NCI-H1930 (cell line): ENCODE measurements at places on chromosomes 6 and 20.

DNA sequence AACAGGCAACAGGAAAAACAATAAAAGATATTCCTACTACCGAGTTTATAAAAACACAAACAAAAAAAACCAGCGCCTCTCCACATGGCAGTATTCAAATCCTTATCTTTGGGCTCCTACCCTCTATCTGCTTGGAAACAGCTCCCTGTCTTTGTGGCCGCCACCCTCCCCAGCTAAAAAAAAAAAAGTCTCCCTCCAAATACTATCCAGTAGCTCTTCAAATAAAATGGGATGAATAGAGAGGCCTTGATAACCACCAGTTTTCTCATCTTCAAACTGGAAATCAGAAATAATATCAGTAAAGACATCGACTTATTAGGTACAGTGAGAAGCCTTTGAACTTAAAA is 96.2 kb downstream of the PSMG4 start:
- DNase-seq = no peak

GRCh38 chr6:163446549-163446948 is 32.0 kb downstream of the QKI start:
- no peak for DNase-seq

- DNase-seq = no peak
Measured at GRCh38 chr20:29301624-29302259, 1955.7 kb upstream of the DEFB115 start.

DNA sequence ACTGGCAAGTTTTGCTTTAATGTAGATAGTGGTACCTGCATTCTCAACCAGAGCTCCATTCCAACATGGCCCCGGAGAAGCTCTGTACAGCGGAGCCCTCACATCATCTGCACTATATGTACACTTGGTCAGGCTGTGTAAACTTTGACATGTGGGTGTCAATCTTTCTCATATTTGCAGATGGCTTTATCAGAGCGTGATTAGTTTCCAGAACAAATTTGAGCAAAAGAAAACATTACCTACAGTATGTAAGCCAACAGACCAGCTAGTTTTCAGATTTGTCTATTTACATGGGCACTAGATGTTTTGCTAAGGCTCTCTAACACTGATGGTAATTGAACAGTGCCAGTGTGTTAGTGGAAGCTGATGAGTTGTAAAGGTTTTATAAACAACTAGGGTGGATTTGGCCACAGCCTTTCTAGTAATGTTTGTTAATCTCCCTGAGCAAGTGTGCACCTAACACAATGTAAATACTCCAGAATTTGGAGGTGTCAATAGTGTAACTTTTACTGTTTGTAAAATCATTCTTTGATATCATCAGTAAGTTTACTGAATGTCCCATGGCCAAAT is 131.8 kb downstream of the FOXA2 start:
- DNase-seq = peak; percentile 61

GRCh38 chr6:6635291-6635690 is 46.8 kb downstream of the LY86 start:
- DNase-seq = no peak

DNA sequence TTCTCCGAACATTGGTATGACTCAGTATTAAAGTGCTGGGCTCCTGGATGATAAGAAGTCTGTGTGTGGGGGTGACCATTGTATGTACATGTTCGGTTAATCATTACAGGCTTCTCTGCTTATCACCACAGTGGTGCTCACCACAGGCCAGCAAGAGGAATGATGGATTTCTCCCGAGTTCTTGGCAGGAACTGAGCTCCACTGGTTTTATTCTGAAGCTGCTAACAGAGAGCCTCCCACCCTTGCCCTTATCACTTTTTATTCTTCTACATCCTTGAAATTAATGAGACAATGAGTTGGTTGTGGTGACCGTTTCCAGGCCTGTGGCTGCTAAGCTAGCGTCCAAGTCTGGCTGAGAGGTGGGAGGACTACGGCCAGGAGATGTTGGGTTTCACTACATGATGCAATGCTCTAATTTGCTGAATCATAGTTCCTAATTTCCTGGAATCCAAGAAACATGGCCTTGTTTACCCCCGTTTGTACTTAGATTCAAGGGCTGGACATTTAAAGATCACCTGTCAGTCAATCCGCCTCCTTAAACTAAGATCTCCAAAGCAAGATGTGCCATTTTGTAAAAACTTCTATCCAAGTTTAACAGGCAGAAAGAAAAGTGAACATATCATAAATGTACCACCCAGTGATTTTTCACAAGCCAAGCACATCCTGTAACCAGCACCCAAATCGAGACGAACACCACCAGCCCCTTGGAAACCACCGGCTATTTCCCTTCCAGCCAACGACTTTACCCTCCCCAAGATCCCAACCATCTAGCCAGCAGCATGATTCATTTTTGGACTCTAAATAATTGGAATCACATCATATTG is 172.5 kb downstream of the FOXA2 start:
- no peak for DNase-seq

DNA sequence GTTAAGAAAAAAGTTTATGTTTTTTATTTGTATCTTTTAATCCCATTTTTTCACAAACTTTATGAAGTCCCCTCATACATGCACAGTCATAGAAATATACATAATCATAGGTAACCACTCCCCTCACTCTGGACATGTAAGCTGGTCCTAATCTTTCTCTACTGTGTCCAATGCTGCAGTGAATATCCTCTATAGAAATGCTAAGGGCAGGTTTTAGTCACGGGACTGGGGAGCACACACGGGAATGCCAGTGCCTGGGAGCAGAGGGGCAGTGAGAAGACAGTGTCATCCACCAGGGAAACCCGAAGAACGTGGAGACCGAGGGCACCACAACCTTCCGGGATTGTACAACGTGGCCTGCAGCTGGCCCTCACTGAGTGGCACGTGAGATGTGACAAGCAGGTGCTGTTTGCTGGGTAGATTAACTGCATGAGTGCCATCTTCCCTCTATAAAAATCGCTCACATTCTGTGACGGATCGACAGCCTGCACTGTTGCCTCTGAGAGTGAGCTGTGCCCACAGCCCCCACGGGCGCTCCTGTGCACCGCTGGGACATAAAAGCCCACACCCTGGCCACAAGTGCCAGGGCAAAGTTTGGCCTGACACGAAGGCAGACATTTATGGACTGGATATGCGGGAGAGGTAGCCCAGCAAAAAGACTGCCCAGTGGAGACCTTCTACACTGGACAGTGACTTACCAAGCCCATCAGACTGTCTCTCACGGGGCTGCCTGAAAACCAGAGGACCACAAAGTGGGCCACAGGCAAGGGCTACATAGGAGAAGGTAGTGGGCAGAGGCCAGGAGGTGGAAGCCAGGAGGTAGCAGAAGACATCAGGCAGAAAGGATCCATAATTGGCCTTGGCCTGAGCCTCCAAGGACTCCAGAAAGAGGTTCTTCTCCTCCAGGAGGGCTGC is 63.2 kb downstream of the FGD2 start:
- DNase-seq = no peak

- peak; percentile 28 for DNase-seq
Measured at GRCh38 chr6:72580281-72580940, 41.5 kb upstream of the KCNQ5 start.

GRCh38 chr6:20705741-20706140 is 171.5 kb downstream of the CDKAL1 start:
- DNase-seq = peak; percentile 63

GRCh38 chr6:97586344-97586743 is 303.3 kb upstream of the MMS22L start:
- no peak for DNase-seq

- DNase-seq = no peak
Measured at GRCh38 chr20:33681728-33682353, 4.3 kb downstream of the E2F1 start.

DNA sequence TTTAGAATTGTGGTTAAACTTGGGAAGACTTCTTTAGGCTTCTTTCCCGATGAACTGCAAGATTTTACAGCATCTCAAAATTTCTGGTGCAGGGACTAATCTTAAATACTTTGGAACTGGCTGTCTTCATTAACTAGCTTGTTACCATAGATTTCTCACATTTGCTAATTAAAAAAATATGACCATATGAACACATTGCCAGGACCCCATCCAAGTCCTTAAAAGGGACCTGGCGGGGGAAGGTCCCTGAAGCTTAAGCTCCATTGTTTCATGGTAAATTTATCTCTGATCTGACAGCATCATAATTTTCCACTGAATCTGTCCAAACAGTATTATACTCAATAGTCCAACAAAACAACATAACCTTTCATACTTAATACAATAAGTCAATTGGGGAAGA is 517.8 kb upstream of the FLRT3 start:
- no peak for DNase-seq

DNA sequence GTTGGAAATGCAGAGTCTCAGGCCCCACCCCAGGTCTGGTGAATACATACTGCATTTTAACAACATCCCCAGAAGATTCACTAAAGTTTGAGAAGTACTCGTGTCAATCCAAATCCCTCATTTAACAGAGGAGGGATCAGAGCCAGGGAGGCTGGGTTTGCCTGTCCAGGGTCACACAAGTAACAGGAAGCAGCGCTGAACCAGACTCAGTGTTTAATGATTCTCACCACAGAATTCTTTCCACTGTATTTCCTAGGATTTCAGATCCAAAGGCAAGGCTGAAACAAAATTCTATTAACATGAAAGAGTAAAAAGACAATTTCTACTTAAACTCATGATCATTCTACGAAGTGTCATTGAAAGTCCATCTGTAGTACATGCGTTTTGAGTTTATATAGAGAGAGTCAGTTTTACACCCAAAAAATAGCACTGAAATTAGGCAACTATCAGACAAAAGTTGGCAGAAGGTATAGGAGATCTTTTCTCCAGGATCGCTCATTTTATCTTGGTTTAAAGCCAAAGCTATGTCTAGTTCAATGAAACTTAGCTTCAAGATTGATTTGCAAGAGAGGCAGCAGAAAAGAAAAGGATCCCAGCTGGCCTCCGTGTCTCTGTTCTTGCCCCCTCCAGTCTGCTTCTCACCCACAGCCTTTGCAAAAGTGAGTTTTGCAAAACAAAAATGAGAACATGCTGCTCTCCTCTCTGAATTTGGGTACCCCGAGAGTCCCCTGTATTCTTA is 6.0 kb upstream of the AGPAT4 start:
- DNase-seq = no peak

GRCh38 chr20:61909821-61910220 is 155.9 kb downstream of the TAF4 start:
- DNase-seq = no peak

DNA sequence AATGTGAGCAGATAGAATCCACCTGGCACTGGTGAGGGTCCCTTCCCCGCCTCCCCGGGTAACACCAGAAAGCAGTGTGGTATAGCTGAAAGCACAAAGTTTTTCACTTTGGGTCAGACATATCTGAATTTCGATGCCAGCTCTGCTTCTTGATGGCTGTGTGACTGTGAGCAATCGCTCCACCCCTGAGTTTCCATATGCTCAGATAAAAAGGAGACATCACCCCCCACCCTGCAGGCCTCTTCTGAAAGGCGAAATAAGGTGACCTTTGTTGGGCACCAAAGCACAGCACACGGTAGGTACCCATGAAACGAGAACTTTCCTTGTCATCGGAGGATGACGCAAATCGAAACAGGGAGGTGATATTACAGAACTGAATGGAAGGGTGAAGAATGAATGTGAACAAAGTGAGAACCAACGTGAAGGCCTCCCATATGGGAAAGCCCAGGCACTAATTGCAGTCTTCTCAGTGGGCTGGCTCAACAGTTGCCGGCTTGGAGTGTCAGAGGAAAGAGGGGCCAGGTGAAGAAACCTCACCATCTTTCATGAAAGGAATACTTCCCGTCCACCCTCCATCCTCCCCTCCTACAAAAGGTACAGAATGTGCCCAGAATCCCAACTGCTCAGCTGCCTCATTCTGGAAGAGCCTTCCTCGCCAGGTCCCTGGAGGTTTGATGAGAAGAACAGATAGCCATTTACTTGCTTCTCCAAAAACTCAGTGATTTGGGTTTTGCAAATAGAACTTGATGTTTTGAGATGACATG is 61.8 kb downstream of the NFATC2 start:
- no peak for DNase-seq

GRCh38 chr6:4113649-4114048 is 21.7 kb downstream of the ECI2 start:
- DNase-seq = no peak

DNA sequence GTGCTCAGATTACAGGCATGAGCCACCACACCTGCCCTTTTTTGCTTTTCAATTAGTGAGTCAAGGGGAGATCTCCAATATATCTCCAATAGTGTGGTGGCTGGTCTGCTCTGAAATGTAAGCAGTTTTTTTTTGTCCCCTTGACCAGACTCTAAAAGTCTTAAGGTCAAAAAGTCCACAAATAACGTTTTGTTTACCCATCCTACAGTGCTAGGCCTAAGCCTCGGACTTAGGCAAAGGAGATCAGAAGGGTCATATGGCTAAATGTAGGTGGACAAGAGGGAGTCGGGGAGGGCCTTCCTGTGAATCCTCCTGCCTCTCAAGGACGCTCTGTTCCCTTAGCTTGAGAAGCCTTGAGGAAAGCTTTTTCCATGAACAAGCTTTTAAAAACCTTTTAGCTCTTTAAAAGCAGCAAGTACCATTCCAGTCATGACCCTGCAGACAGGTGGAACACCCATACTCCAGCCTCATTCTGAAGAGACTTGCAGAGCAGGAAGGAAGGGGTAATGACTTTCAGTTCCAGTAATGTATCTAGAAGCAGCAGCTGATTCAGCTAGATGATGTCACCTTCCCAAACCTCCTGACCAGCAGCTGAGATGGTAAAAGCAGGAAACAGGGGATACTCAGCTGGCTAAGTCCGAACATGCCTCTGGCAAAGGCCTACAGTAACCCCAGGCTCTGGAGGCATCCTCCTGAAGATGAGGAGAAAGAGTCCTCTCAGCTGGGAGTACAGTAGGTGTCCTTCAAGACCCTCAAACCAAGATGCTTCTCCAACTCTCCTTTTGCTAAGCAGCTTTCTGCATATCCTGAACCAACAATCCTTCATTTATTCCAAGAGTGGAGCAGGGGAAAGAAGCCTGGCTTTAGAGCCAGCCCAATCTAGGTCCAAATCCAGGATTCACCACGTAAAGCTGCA is 23.6 kb downstream of the BCL2L1 start:
- DNase-seq = no peak

- no peak for DNase-seq
Measured at GRCh38 chr6:13474360-13474759, 13.0 kb downstream of the GFOD1 start.

DNA sequence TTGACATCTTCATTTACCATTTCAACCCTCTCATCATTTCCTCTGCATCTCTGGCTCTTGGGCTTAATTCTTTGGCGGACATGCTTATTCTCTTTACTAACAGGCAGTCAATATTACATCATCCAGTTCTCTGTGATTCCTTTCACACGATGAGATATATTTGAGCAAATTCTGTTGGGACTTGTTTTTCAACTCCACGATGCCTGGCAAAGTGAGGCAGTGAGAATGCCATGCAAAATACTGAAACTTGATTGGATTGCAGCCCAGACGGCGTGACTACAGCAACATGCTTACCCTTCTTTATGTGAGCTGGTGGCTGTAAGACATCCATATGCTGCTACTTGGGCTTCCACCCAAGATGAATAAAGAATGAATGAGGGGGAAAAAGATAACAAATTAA is 101.7 kb upstream of the SPACA1 start:
- no peak for DNase-seq

- DNase-seq = no peak
Measured at GRCh38 chr6:126553854-126554253, 213.9 kb downstream of the CENPW start.

DNA sequence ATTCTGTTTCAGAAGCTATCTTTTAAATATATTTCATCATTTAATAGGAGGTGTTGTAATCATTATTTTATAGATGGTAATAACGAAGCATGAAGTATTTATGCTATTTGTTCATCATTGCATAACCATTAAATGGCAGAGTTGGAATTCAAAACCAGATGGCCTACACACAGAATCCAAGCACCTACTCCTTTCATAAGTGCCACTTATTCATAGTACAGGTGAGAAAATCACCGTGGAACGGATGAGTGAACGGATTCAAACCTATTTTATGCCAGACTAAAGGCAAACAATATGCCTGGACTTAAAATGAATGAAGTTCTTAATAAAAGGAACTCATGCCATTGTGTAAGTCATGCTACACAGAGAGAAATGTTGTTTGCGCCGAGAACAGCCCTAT is 397.9 kb upstream of the ADGRB3 start:
- DNase-seq = no peak
